ENCODE measurements at places on chromosomes 2 and 18. TPM values are rescaled to one million over a fixed set of nuclear protein-coding genes. Genes with fewer than 3 reads are reported as not detected.

Gene CDK5R2
- 0.56 TPM for total RNA-seq

DNA sequence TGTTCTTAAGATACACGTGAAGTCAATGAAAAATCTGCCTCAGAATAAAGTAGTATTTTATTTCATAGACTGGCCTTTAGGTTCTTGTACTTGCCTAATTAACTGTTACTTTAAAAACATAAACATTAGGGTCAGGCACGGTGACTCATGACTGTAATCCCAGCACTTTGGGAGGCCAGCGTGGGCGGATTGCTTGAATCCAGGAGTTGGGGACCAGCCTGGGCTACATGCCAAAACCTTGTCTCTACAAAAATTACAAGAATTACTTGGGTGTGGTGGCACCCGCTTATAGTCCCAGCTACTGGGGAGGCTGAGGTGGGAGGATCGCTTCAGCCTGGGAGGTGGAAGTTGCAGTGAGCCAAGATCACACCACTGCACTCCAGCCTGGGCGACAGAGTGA is 16.0 kb upstream of the SNORC start:
- peak; percentile 52 for ATAC-seq

- no peak for ATAC-seq
Observed at GRCh38 chr2:105546628-105546974, 147.8 kb upstream of the FHL2 start.

DNA sequence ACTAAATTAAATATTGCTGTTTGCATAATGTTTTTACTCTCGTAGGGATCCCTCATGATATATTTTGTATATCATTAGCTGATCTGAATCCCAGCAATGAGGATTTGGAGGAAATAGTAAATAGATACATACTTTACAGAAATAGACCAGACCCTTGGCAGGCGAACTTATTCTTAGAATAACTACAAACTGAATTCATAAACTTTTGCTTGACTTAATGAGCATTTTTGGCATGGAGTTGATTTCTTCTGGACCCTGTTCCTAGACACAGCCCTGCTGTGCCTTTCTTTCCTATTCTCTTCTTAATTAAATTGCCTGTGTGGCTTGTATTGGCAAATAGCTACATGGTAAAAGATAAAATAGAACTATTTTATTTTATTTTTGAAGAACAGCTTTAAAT is 145.9 kb downstream of the GREB1L start:
- no peak for ATAC-seq

GRCh38 chr2:75632091-75632701 is 14.4 kb upstream of the MRPL19 start:
- ATAC-seq, result no peak

GRCh38 chr2:23209059-23209458 is 175.9 kb upstream of the KLHL29 start:
- no peak for ATAC-seq

DNA sequence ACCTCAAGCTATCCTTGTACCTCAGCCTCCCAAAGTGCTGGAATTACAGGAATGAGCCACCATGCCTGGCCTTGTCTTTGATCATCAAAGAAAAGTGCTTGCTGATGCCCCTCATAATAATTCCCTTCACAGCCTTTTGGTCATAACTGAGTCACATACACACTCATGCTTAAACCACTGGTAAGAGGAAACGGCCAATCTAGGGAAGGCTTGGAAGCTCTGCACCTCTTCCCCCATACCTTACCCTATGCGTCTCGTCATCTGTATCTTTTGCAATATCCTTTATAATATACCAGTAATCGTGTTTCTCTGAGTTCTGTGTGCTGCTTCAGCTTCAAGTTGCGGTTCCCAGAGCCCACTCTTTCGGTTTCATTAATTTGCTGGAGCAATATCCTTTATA is 4.8 kb upstream of the RNF138 start:
- ATAC-seq, result no peak

Gene PASK
- total RNA-seq, result 1.8 TPM

Gene CHRND
- 0.29 TPM for total RNA-seq

GRCh38 chr2:46643493-46643892 is 164.1 kb downstream of the TMEM247 start:
- peak; percentile 13 for ATAC-seq

- ATAC-seq, result no peak
Observed at GRCh38 chr2:53437371-53437770, 330.2 kb upstream of the CHAC2 start.

Gene DSG2
- 2.3 TPM for total RNA-seq

- no peak for ATAC-seq
Observed at GRCh38 chr2:26164231-26164630, 8.7 kb upstream of the GAREM2 start.

DNA sequence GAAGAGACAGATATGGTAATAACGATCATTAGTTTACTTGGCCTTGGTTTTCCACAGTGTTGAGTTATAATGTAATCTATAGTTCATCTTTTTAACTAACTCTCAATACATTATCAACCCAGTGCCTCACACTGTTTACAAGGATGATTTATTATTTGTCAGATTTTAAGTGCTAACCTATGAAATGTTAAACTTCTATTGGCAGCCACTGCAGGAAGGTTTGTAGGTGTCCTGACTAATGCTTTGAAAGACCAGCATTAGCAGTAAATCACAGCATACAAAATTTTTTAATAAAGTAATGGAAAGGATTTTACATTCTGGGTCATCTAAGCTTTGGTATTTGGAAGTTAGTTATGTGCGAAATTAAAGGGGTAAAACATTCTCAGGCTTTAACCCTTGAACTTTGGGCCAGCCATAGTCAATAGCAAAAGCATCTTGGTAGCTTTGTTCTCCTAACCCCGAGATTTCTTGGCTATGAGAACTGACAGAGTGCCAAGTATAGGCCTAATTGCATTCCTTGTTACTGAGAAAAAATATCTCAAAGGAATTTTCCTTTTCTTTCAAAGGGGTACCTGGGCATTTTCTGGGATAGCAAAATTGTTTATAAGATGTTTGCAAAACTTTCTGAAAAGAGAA is 30.6 kb downstream of the SPATS2L start:
- ATAC-seq, result no peak

DNA sequence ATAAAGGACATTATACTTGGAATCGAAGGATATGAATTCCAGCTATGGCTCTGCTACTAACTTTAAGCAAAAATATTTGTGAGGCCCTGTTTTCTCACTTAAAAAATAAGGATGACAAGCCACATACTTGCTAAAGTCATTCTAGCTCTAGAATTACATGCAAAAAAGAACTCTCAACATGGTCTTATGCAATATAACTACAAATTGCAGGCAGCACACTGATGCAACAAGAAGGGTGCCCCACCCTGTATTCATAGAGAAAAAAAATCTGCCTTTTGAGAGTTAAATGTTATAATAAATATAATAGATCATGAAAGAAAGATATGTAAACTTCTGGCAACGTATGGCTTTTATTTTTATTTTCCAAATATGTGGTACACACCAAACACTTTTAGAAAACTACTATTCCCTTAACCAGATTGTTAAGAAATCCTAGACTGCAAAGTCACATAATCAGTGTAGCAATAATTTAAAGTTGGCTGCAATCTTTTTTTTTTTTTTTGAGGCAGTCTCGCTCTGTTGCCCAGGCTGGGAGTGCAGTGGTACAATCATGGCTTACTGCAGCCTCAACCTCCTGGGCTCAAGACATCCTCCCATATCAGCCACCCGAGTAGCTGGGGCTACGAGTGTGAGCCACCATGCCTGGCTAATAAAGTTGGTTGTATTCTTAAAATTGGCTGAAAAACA is 40.2 kb upstream of the WDSUB1 start:
- peak; percentile 68 for ATAC-seq

- no peak for ATAC-seq
Observed at GRCh38 chr2:71688530-71688929, 235.2 kb downstream of the DYSF start.

GRCh38 chr18:79896738-79897137 is 54.7 kb downstream of the SLC66A2 start:
- ATAC-seq, result no peak

- no peak for ATAC-seq
Observed at GRCh38 chr2:222859786-222860612, 837 bp upstream of the ACSL3 start.

DNA sequence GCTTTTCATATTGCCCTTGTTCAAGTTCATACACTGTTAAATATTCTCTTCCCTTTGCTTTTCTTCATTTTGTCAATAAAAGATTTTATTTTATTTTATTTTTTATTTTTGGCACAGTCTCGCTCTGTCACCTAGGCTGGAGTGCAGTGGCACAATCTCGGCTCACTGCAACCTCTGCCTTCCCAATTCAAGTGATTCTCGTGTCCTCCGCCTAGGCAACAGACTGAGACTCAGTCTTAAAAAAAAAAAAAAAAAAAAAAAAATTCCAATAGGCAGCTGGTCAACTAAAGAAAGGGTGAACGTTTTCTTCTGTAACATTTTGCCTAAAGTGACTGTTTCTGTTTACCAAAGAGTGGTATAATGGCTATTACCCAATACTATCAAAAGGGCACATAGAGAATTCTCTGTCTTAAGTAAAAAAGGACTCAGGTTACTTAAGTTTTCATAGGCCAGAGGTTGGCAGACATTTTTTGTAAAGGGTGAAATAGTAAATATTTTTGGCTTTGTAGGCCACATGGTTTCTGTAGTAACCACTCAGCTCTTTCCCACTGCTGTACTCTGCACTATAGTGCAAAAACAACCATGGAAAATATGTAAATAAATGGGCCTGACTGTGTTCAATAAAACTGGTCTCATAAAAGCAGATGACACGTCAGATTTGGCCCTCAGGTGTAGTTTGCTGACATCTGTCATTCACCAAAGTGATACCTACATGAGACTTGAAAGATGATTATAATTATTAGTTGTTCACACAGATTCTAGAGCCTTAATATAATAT is 113.4 kb downstream of the MIB1 start:
- no peak for ATAC-seq

Gene TANC1
- 47.3 TPM for total RNA-seq

GRCh38 chr2:27545348-27546141 is 37.3 kb upstream of the ZNF512 start:
- no peak for ATAC-seq

Gene C2orf66
- 0.23 TPM for total RNA-seq

GRCh38 chr18:25005541-25006403 is 346.2 kb downstream of the ZNF521 start:
- ATAC-seq, result peak; percentile 96

Gene SERPINE2
- total RNA-seq, result 17.7 TPM

Gene LRRTM1
- total RNA-seq, result 4.8 TPM

GRCh38 chr2:175414882-175415487 is 233.5 kb upstream of the ATP5MC3 start:
- peak; percentile 41 for ATAC-seq

DNA sequence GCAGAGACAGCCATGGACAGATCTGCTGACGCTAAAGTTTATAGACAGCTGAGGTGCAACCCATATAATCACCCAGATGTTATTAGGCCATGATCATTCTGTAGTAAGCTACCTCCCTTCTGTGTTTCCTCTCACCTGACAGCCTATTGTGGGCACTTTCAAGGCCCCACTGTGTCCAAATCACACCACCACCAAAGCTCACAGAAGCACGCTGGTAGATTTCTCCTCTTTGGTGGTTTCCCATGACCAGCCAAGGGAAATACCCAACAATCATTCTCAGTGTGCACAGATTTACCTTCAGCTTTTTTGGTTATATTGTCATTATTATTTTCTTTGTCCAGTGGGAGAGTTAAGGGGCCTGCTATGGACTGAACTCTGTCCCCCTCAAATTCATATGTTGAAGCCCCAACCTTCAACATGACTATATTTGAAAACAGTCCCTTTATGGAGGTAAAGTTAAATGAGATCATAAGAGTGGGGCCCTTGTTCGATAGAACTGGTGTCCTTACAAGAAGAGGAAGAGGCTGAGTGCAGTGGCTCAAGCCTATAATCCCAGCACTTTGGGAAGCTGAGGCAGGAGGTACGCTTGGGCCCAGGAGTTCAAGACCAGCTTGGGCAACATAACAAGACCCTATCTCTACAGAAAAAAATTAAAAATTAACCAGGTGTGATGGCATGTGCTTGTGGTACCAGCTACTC is 74.0 kb upstream of the MSH6 start:
- no peak for ATAC-seq
